ENCODE measurements at places on chromosomes 6 and 20.

DNA sequence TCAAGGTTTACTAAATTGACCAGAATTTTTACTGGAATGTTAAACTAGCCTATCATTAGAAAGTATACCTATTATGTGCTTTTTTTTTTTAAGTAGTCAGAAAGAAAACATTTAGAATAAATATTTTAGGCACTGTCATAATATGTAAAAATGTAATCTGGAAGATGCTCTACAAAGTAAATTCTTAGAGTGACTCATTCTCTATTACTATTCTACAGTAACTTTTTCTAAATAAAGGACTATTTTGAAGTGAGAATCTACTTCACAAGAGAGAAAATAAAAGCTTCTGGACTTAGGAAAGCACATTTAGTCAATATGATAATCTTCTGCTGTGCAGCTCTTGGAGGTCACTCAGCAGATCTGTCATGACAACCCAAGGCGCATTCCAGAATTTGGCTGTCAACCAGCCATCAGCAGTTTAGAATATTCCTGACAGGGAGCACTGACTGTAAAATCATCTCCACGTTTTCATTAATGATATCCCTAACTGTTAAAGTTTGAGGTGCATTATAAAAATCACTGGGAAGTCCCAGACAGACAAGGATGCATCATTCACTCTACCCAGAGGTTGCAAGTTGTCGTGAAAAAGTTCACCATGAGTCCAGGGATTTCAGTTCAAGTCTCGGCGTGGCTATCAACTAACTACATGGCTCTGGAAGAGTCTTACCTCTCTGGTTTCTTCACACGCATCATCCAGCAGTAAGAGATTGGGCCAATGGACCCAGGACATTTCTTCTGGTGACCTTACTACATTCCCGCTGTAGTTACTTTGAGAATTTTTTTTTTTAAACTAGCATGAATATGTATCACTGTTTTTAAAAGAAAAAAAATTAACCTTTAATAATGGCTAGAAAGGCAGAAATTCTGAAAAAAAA, 374.9 kb downstream of the GJA1 start:
- no peak for DNase-seq

GRCh38 chr20:35663516-35664465, 909 bp downstream of the CPNE1 start:
- DNase-seq: peak; percentile 39

DNA sequence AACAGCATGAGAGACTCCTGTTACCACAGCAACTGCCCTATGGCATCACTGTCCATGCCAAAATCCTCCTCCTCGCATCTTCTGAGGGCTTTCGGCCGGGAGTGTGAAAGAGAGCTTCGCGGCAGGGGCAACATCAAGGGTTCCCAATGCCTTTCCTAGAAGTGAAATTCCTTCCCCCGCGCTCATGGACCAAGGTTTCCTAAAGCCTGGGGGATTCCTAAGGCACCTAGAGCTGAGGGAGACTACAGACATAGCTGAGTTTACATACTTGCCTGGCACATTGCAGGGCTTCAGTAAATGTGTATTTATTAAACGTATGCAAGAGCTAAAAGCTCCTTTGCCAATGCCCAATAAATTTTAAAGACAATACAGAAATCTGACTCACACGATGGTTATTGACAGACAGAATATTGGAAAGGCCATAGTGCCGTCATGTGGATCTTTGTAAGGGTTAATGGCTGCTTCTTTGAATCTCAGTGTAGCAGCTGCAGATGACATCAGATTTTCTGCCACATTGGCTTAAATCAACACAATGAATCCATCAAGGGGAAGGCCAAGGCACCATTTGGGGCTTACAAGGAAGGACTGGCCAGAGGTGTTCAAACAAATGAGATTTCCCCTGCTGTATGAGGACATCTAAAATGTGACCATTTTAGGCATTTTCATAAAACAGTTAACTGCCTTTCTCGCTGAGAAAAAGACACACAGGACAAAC, 281.2 kb upstream of the JARID2 start:
- DNase-seq: no peak

GRCh38 chr6:152399399-152399798, 237.8 kb downstream of the SYNE1 start:
- no peak for DNase-seq

GRCh38 chr6:69280858-69281257, 516.0 kb downstream of the LMBRD1 start:
- no peak for DNase-seq

- peak; percentile 6 for DNase-seq
Observed at GRCh38 chr6:84074988-84075781, 41.6 kb downstream of the MRAP2 start.

GRCh38 chr6:131828951-131829350, 21.1 kb downstream of the ENPP1 start:
- no peak for DNase-seq

DNA sequence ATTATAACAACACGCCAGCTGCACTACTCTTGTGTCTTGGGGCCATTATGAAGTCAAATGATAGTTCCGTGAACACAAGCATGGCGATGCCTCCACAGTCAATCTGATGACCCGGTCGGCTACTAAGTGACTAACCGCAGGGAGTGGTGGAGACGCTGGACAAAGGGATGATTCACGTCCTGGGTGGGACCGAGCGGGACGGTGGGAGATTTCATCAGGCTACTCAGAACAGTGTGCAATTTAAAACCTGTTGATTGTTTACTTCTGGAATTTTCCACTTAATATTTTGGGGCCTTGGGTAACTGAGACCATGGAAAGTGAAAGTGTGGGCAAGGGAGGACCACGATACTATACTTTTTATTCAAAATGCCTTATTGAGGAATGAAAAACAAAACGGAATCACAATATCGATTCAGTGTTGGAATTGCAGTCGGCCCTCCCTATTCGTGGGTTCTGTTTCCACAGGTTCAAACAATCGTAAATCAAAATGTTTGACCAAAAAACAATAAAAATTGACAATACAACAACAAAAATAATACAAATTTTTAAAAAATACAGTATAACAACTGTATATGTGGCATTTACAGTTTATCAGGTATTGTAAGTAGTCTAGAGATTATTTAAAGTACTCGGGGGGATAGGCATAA, 66.5 kb downstream of the MYLK4 start:
- DNase-seq: peak; percentile 49

GRCh38 chr20:46040902-46041535, 12.0 kb downstream of the SLC12A5 start:
- DNase-seq: peak; percentile 42

DNA sequence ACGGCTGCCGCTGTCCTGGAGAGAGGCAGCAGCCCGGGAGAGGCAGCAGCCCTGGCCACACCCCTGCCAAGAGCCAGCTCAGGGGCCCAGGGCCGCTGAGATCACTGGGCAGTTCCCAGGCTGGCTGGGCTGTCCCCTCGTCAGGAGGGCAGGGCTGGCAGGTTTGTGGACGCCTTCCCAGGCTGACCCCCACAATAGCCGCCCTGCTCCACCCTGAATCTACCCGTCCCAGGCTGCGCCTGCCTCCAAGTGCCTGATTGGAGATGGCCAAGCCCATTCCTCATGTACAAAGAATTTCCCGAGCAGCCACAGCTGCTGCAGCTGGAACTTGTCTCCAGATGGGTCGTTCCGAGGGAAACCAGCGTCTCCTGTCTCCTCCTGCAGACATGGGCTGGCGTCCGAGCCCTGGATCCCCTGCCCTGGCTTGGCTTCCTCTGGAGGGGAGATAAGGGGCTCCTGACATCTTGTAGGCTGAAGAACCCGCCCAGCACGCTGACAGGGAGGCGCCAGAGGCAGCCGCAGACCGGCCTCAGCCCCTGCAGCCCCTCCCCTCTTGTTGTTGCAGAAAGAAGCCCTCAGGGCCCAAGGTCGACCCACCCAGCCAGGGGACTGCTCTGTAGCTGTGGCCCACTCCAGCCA, 9.4 kb upstream of the GATA5 start:
- peak; percentile 70 for DNase-seq

GRCh38 chr6:17714177-17714576, 7.5 kb upstream of the NUP153 start:
- DNase-seq: no peak

DNA sequence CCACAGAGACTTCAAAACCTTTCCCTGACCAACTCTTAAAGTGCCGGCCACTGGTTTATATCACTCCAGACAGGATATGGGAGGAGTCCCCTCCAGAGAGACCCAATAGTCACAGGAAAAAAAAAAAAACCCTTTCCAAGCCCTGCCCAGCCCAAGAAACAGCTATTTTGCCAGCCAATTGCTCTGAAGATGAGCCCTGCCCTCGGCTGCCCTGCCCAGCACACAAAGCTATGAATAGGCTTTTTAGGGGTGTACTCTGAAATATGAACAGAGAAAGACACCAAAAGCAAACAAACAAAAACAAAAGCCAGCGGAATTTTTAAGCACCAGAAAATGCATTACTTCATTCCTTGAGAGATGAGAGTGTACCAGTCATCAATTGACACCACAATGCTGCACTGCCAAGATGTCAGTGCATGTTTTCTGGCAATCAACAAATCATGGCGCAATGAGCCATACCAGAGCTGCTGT, 275.1 kb downstream of the C6orf118 start:
- DNase-seq: peak; percentile 71

GRCh38 chr6:129749749-129750120, 39.8 kb upstream of the ARHGAP18 start:
- DNase-seq: no peak

GRCh38 chr6:21666853-21667681, 73.5 kb downstream of the SOX4 start:
- no peak for DNase-seq

DNA sequence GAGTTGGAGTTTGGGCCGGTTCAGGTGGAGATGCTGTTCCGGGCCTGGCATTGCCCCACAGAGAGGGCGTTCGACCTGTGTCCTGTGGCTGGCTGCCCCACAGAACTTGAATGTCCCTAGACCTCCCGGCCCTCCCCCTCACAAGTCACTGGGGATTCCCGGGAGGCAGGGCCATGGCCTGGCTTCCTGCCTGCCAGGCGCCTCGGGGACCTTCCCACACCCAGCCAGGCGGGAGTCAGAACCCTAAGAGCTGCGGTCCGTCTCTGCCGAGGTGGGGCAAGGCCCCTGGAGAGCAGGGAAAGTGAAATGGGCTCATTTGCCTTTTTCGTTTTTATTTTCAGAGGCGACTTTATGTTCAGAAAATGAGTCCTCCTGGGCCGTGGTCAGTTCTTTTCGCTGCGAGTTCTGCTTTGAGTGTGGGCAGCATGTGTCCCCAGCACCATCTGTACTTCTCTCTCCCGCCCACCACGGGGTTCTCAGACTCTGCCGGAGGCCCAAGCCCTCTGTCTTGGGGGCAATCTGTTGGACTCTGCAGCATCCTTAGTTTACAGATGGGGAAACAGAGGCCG, 8.5 kb downstream of the RBM38 start:
- no peak for DNase-seq

GRCh38 chr6:122114717-122115116, 284.7 kb upstream of the HSF2 start:
- DNase-seq: no peak

DNA sequence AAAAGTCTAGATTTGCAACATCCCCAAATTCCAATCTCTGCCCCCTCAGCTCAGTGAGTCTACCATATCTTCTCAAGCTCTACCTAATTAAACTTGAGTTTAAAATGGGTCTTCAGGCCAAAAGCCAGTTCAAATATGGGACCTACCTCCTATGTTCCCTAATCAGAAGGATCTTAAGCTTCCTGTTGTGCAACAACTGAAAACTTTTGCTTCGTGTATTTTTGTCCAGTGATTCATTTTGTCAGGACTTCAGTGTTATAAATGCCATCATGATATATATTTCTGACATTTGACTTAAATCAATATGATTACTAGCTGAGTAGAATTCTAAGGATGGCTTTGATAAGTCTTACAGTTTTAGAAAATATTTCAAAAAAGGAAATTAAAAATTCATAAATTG, 622.6 kb upstream of the PTCHD4 start:
- no peak for DNase-seq

GRCh38 chr6:150302520-150303176, 66.2 kb upstream of the IYD start:
- DNase-seq: no peak

DNA sequence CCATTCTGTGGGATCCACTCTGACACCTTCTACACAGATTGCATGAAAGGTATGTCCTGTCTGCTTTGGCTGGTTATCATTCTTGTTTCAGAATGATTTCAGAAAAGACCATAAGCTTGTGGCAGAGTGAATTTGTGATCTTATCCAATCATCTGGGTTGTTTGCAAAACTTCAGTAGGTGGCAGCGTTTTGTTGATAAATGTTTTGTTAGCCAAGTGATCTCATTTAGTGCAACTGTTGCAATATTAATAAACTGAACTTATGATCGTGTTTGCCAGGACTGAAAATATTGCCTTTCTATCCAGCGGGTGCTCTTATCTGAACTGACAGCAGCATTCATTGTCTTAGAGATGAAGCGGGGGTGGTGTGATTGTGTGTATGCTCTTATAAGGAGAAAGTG, 613.2 kb upstream of the NOX3 start:
- DNase-seq: no peak

GRCh38 chr20:53829255-53829723, 235.7 kb upstream of the ZNF217 start:
- DNase-seq: peak; percentile 72
